Esophagus squamous epithelium (tissue), 5 donors: ENCODE measurements at places on chromosomes 1 and 21.

DNA sequence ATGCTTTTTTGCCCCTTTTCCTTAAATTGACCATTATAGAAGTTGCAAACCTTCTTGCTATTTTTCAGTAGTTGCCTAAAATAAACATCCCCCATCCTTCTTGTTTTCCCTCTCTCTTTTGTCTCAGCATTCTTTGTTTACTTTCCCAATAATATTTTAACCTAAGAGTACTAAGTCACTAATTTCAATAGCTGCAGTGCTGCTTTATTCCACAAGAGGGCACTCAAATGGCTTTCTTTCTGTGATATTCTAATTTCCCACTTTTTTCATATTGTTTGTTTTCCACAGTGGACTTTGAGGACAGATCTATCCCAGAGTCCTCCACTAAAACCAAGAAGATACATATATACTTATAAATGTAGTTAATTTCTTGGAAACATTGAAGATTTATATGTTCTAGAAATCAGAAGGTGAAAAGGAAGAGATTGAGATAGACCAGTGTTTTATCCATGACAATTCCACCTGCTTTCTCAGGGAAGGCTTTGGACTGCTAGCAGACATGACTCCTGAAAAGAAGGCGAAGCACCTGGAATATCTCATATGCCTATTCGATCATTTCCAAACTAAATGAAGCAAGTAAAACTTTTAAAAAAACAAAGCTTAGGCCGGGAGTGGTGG, 104.8 kb upstream of the GRIK1 start:
- no peak for DNase-seq

DNA sequence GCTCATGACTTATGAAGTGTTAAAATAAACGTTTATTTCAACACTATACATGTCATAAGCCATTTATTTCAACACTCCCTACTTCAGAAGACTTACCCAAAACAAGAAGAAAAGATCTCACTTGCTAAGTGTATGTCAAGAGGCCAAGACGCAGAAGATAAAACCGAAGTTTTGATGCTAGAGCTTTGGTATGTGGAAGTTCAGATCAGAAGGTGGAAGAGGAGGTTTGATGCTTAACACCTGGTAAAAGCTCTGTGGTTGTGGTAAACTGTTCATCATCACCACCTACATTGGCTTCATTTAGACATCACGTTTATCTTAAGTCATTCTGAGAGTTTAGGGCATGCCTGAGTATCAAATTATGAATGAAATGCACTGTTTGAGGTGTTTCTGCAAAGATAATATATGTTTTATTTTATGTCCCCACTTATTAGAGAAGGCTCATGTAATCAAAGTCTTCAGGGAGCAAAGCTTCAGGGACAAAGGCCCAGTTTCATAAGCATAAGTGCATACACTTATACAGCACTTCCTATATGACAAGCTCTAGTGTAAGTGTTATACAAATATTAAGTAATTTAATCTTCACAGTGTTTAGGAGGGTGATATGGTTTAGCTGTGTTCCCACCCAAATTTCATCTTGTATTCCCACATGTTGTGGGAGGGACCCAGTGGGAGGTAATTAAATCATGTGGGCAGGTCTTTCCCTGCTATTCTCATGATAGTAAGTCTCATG, 533.3 kb downstream of the PTBP2 start:
- DNase-seq: no peak

GRCh38 chr1:91201694-91202093, 179.9 kb upstream of the ZNF644 start:
- no peak for DNase-seq

DNA sequence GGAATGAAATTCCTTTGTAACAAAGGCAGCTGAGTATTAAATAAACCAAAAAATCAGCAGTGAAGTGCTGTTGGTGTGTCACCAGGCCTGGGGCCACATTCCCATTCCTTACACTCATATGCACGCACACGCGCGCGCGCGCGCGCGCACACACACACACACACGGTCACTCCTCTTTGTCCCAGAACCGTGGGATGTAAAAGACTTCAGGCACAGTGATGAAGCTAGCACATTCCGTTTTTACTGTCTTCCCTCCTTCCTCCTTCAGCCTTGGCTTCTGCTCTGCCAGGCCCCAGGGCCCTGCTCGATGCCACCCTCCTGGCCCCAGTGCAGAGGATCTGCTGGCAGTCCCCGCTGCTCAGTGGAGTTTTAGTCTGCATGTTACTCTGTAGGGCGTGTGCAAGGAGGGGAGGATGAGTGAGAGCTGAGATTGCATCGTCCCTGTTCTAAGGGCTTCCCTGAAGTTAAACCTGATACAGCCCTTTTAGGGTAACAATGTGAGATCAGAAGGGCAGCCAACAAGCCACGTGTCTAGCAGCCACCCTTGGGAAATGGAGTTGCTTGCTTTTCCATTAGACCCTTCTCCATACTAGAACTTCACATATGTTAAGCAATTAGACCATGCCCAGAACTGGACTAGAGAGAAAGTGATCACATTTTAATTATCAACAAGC, 71.7 kb upstream of the WDR26 start:
- DNase-seq: no peak

DNA sequence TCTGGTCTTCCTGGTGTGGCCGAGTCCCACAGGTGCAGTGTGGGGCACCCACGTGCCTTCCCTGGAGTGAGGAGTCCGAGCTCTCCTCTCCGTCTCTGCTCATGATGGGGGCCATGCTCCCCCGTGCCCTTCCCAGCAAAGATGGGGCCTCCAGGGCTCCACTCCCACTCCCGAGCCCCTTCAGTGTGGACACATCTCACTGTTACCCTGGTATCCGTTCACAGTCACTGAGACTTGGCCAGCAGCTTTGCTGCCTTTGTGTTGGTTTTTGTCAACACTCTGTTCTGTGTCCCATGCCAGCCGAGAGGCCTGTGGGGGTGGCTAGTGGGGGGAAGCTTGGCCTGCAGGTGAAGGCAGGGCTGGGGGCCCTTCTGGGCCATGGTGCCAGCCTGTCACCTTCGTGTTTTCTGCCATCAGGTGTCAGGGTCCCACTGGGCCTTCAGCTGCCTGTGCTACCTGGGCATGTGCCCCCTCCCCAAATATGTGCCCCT, 46.9 kb upstream of the POFUT2 start:
- no peak for DNase-seq

DNA sequence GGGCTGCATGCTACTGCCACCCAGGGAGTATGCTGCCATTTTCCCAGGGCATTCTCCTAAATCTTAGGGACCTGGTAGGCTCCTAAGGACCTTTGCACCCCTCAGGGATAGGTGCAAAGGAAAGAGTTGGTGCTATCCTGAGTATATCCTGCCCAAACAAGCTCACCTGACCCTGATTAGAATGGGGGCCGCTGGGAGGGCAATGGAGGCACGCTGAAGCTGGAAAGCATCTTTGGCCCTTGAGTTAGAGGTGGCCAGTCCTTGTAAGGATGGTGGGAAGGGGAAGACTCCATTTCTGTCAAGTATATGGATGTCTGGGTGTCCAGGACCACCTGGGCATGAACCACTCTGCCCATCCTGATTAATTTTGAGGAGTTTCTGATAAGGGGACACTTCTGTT, 48.9 kb upstream of the A3GALT2 start:
- no peak for DNase-seq

- no peak for DNase-seq
These were observed 34.2 kb downstream of the AHDC1 start for GRCh38 chr1:27569506-27570291.

DNA sequence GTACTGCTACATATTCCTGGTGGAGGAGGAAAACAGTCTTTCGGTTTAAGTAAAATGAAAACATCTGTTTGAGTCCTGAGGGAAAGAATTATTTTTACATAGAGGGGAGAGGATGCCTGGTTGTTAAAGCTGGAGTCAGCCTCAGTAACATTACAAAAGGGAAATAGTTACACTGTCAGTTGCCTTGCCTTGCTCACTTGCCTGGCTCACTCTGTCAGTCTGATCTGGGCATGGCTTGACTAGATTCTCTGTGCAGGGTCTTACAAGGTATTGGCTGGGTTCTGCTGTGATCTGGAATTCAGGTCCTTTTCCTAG, 8.4 kb upstream of the UBE2U start:
- no peak for DNase-seq

- DNase-seq: no peak
These were observed 8.2 kb downstream of the PTPRC start for GRCh38 chr1:198647055-198647454.

DNA sequence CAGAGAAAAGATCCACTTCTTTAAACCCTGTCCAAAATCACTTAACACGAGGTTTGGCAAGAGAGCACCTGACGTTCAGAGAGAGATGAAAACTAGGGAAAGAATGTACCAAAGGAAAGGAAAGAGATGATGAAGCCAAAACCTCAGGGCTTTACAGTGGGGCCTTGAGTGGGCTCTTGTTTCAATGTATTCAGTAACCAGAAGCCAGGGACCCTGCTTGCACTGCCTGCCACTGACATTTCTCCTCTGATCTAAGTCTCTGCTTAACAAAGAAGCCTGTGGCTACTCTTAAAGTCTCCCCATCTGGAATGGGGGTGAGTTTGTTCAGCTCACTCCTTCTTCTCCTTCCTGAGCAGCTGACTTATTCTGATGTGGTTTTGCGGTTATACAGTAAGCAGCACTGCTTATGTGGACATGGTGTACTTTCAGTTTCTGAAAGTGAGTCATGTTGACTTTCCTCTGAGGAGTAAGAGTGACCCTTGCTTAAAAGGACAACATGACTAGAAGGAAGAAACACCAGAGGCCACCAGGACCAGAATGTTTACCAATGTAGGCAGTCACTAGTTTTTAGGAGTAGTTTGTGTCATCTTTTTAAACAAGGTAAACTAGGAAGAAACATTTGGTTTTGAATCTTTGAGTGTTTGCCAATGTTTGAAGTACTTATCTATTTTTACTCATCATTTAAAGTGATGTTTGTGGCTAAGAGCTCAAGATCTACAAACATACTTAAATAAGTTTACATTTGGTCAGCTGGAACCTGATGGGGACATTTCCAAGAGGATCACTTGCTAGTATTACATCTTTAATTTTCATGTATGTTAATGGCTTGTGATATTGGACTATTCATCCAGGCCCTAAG, 87.4 kb downstream of the FASLG start:
- no peak for DNase-seq

DNA sequence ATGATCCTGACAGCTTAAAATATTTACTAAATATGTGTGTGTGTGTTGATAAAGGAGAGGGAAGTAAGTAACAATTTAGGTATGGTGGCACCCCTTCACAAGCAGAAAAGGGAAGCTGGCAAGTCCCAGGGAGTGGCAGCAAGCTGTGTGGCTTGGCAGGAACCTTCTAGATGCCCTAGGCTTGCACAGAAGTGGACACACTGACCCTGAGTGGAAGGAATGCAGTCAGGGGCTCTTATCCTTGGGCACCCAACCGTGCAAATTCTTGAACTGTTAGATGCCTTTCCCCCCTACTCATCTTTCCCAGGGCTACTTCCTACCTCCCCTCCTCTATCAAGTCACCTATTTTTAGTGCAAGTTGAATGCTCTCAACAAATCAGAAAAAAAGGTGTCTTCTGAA, 18.9 kb downstream of the ACP6 start:
- no peak for DNase-seq

- DNase-seq: no peak
These were observed 51.7 kb downstream of the UMODL1 start for GRCh38 chr21:42122808-42123207.

DNA sequence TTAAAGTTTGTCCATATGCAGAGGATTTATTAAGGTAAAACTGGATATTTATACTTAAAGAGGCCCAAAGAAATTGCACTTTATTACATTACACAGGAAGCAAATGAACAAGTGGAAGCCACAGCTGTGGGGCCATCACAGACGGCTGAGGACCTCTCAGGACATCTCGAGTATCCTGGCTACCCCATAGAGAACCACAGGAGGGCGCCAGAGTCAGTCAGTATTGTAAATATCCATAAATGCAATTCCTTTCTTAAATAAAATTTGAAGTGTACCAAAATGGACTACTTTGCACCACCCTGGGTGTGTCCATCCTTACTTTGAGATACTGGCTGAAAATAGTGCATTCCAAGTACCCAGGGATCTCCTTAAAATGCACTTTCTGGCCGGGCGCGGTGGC, 257.2 kb downstream of the MRPL39 start:
- no peak for DNase-seq

- no peak for DNase-seq
These were observed 54.3 kb upstream of the RAB3GAP2 start for GRCh38 chr1:220326578-220326977.

DNA sequence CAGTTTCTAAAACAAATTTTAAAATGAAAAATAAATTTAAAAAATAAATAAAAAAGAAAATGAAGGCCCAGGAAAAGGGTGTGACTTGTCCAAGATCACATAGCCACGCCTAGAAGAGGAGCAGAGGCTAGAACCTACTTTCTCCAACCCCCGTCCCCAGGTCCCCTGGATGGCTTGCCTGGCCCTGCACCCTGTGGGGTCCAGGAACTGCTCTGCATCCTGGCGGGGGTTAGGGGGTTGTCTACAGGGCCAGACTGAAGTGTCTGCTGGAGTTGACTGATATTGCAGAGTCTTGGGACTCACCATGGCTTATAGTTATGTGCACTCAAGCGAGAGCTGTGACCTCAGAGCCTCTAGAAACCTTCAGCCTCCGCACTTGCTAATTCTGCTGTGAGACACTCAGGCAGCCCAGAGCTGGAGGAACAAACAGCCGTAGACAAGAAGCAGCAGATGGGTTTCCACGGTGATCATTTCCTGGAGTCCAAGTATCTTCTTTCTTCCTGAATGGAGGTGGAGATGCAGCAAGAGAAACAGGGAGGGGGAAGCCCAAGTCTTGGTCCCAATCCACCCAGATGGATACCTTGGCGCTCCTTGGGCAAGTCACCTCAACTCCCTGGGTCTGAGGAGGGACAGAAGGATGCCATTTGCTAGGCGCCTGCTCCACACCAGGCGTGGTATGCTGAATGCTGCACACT, 5.2 kb upstream of the EXTL1 start:
- no peak for DNase-seq

GRCh38 chr1:231037585-231038517, 2.2 kb downstream of the FAM89A start:
- DNase-seq: no peak

DNA sequence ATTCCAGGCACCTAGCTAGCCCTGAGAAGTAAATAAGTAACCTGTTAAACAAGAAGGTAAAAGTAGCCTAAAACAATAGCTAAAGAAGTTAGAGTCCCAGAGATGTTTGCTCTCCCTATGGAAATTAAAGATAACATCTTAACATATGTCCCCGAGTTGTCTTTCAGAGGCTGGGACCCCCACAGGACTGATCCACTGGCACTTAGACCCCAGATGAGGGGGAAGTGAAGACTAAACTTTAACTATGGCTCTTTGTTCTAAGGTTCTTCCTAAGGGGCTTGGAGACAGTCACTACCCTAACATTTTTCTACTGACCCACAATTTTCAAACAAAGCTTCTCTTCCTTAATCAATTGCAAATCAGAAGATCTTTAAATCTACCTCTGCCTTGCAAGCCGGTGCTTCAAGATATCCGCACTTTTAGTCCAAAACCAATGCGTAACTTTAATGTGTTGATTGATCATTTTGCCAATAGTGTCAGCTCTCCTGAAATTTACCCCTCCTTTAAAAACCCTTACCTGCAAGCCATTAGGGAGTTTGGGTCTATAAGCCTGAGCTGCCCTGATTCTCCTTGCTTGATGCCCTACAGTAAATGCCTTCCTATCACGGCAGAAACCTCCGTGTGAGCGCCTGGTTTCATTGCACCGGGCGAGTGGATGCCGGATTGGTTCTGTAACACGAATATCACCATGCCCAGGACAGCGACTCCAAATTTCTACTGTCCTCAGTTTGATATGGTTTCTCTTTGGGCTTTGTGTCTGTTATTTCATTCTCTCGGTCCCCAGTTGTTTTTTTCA, 404.4 kb downstream of the SIPA1L2 start:
- no peak for DNase-seq

- DNase-seq: no peak
These were observed 377.7 kb downstream of the PCP4 start for GRCh38 chr21:40244981-40245380.

- DNase-seq: no peak
These were observed 33.5 kb upstream of the IFI16 start for GRCh38 chr1:158976219-158976618.

GRCh38 chr1:3207217-3207848, 138.3 kb downstream of the PRDM16 start:
- DNase-seq: no peak
